Stomach (tissue), 19 donors: ENCODE measurements at places on chromosomes 2 and 18.

DNA sequence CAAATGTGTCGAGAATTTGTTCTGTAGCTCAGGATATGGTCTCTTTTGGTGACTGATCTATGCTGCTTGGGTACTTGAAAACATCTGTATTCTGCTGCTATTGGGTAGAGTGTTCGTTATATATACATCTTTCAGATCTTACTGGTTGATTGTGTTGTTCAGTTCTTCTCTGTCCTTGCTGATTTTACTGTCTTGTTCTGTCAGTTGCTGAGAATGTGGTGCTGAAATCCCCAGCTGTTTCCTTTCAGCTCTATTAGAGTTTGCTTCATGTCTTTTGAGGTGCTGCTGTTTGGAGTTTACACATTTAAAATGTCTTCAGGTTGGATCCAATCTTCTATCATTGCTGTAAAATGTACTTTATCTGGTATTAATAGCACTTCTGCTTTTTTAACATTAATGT lies 12.9 kb downstream of the BCL2L11 start:
- no peak overlapping the region for H3K4me3 ChIP-seq
- H3K4me1 ChIP-seq: no peaks in the 10 kb centered on the region
- peaks cover 54% of the 10 kb centered on the region for H3K36me3 ChIP-seq
- no peak overlapping the region for H3K27ac ChIP-seq
- DNase-seq: no peak
- no peaks in the 10 kb centered on the region for H3K27me3 ChIP-seq

GRCh38 chr18:63292831-63293683 lies 26.5 kb downstream of the BCL2 start:
- no peak for DNase-seq
- no peak overlapping the region for H3K27ac ChIP-seq

GRCh38 chr18:49812286-49813068 lies 856 bp downstream of the ACAA2 start:
- DNase-seq: no peak
- peaks cover 29% of the 10 kb centered on the region for H3K4me1 ChIP-seq
- no peaks in the 10 kb centered on the region for H3K36me3 ChIP-seq
- no peaks in the 10 kb centered on the region for H3K27me3 ChIP-seq
- peak overlapping the region; percentile 94 for H3K27ac ChIP-seq
- H3K4me3 ChIP-seq: peak overlapping the region; percentile 66

- no peak overlapping the region for H3K27ac ChIP-seq
- H3K36me3 ChIP-seq: no peaks in the 10 kb centered on the region
- no peak for DNase-seq
- H3K27me3 ChIP-seq: no peaks in the 10 kb centered on the region
Measured at GRCh38 chr2:82158150-82158549, 1853.6 kb upstream of the LRRTM1 start.

GRCh38 chr2:176063958-176064357 lies 19.8 kb downstream of the EVX2 start:
- peaks cover 50% of the 10 kb centered on the region for H3K27me3 ChIP-seq
- DNase-seq: no peak
- no peak overlapping the region for H3K27ac ChIP-seq
- peaks cover 20% of the 10 kb centered on the region for H3K4me1 ChIP-seq
- H3K36me3 ChIP-seq: no peaks in the 10 kb centered on the region

- H3K27ac ChIP-seq: no peak overlapping the region
- H3K27me3 ChIP-seq: no peaks in the 10 kb centered on the region
- peaks cover 13% of the 10 kb centered on the region for H3K4me1 ChIP-seq
- no peak overlapping the region for H3K4me3 ChIP-seq
Measured at GRCh38 chr18:9133225-9133624, 3.4 kb upstream of the ANKRD12 start.
